ENCODE measurements at places on chromosomes 4 and X.
A peak's percentile ranks its signal among the peaks of the same experiment; 100 is the strongest.

DNA sequence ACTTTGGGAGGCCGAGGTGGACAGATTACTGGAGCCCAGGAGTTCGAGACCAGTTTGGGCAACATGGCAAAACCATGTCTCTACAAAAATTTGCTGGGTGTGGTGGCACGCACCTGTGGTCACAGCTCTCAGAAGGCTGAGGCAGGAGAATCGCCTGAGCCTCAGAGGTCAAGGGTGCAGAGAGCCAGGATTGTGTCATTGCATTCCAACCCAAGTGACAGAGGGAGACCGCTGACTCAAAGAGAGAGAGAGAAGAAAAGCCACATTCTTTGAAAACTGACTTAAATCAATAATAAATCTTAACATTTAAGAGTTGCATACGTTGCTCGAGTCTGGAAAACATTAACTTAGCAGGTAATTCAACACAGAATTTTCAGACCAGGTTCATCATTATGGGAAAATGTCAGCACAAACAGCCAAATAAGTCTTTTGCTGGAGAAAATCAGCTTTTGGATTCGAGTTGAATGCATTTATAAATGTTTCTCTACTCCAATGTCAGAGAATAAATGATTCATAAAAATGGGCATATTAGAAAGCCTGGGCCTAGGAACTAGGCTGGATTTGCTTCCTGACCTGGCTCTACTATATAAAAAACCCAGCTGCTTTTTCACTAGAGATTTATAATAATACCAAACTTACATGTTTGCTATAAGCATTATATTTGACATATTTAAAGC lies 68.3 kb upstream of the RBPJ start:
- no peak for DNase-seq

- no peak for DNase-seq
Observed at GRCh38 chr4:8272472-8273428, 3.2 kb downstream of the HTRA3 start.

GRCh38 chrX:73215246-73215645 lies 595 bp upstream of the NAP1L2 start:
- no peak for DNase-seq

GRCh38 chr4:105120626-105121025 lies 26.1 kb upstream of the TET2 start:
- DNase-seq, result no peak

- no peak for DNase-seq
Observed at GRCh38 chrX:13346646-13347045, 26.8 kb upstream of the ATXN3L start.

- DNase-seq, result no peak
Observed at GRCh38 chrX:17738737-17739535, 1.6 kb downstream of the SCML1 start.

DNA sequence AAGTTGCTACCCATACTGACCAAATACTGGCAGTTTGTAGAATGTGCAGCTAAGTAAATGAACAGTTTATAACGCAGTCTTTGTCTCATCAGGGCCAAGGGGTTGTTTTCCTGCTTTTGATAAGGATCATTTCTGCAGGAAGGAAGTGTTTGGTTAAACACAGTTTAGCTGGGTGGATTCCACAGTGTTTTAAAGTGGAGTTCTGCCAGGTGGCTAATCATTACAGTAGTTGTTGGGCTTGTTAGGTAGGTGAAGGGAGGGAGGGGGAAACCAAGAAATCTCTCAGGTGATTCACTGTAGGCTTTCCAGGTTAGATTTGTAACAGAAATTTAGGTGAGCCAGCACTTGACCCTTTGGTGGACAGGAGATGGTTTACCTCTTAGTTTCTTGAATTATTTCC lies 58.1 kb downstream of the FNIP2 start:
- no peak for DNase-seq

DNA sequence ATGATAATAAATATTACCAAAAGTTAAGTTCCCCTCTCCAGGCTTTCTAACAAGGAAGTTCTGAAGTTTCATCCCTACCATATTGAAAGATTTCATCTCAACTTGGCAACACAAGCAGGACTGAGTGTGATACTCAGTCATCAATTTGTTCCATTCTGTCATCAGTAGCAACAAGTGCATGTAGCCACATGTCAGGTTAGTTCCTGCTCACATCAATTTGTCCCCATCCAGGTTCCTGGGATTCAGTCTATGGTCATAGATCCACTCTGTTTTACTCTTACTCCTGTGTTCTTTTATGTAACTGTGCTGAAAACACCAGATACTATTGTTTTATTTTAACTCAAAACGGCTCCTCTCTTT lies 22.2 kb downstream of the SMPX start:
- DNase-seq, result no peak

DNA sequence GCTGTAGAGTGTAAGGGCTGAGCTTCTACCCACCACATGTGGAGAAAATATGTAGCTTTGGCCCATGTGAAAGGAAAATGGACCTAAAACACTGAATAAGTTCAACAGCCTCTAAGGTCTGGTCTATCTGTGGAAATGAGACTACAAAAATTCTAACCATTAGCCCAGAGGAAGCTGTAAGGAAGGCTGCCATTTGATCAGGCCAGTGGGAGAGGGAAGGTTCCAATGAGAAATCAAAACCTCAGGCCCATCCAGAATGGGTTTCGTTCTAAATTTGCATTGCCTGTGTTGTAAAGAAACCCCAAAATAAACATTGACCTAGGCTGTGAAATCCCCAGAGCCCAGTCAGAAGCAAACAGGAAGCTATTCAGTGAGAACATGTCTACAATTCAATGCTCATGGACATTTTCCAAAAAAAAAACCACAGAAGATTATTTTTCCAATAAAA lies 320.4 kb upstream of the SLC7A11 start:
- no peak for DNase-seq

DNA sequence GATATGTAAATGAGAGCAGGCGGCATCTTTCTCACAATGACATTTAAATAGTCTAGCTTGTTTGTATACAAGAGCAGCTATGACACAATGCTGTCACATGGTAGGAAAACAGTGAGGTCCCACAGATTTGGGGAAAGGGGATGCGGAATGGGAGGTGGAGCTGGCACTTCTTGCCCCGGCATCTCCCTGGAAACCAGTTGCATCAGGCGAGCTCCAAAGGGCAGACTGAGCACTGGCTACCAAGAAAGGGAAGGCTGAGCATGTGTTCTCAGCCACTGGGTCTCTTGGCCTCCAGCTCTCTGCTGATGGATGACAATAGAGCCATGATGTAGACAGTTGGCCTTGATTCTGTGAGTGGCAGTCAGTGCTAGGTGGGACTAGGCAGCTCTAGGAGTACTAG lies 109.0 kb downstream of the UCHL1 start:
- peak; percentile 17 for DNase-seq

DNA sequence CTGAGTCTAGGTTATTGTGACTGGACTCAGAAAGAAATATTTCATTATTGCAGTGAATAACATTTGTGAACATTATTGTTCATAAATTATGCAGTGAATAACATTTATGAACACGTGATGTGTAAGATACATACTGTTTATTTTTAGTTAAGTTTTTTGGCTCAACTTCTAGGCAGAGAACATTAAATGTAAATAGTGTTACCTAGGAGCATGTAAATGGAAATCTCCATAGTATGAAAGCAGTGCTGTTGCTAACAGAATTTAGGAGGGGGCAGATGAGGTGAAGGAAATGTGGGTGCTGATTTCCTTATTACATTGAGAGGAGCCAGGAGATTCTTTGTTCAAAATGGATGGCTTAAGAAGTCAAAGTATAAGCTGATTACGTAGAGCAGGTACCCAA lies 45.0 kb downstream of the HTT start:
- DNase-seq, result no peak

GRCh38 chr4:4948370-4948769 lies 70.9 kb downstream of the CYTL1 start:
- no peak for DNase-seq

DNA sequence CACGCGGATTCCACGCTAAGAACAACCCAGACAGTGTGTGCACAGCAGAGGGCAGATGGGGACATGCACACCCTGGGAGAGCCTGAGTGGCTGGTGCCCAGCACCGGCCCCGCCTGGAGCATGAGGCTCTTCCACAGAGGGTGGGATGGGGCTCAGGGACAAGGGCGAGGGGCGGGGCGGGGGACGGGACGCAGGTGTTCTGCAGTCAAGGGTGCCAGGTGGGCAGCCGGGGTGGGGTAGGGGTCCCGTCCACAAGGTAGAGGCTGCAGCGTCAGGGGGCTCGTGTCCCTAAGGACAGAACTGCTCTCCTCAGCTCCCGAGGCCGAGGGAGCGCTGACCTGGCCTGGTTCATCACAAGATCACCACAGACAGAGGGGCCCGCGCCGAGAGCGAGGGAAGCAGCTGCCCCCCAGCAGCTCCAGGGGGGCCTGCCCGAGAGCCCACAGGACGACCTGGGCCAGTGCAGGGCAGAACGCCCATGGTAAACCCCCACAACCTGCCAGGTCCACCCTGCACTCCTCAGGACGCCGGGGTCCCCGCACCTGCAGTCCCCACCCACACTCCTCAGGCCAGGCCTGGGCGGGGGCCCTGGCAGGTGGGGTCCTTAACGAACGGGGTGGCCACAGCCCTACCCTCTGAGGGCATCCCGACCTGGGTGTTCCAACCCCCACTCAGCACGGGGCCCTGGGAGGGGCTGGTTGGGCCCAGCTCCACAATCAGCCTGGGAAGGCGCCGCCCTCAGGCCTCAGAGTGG lies 26.7 kb downstream of the CTBP1 start:
- DNase-seq, result no peak

DNA sequence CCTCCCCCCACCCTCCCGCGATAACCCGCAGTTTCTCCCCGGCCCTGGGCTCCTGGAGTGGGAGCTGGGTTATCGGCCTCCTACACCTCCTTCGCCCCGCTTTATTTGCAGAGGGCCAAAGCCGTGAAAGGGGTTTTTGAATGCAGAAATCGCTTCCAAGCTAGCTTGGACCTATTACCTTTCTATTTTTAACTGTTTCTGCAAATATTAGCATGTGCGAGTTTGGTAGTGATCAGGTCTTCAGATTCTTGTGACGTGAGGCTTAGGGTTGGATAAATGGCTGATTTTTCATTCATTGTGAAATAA lies 1.3 kb downstream of the USP9X start:
- DNase-seq, result no peak
